ENCODE measurements at places on chromosomes 3 and 15.

DNA sequence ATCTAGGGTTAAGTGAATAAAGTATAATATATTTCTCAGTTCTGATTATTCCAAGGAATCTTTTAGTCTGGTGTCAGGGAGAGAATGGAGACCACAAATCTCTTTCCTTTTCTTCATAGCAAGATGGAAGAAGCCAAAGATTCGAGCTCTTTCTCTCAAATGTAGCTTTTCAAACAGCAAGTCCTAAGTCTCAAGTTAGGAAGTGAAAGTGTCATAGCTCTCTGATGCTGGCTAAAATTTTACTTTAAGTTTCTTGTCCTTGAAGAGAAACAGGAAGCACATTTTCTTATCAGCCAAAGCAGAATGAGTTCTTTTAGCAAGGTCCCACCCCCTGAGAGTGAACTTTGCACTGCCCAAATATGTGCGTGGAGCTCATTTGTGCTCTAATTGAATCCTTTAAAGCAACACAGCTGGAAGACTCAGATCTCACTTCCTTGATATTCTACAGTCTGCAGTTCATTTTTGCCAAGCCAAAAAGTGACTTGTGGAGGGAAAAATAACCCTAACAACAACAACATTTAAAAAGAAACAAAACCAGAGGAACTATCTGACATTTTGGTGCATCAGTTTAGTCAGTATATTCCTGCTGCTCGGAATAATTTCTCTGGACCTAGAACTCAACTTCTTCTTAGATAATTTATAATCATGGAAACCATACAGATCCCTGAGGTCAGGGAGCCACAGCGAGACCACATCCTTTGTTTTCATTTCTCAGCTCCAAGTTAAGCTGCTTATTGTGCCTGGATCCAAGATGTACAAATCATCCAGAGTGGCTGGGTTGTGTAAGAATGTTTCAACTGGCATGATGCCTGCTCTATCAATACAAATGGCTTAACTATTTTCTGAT is 238.7 kb upstream of the P2RY1 start:
- DNase-seq, result peak; percentile 59

- DNase-seq, result no peak
Measured at GRCh38 chr15:101244889-101245668, 6.8 kb downstream of the CHSY1 start.

GRCh38 chr15:89784686-89784960 is 8.5 kb downstream of the MESP2 start:
- DNase-seq, result no peak

- DNase-seq, result no peak
Measured at GRCh38 chr3:174417573-174417972, 441.6 kb upstream of the NAALADL2 start.

DNA sequence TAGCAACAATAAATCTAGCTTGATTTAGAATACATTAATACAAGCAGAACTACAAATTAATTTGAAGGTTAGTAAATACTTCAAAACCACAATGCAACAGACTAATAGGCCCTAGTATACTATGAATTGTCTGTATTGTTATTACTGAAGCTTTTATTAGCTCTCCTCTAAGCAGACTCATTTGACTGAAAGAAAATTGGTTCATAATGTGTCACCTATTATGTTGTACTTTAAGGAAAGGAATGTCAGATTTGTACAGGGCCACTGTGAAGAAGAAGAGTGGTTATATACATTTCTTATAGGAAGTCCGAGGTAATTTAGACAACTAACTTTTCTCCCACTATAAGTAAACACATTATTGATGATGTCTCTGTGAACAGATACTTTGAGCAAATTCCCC is 954.5 kb downstream of the ZPLD1 start:
- DNase-seq, result peak; percentile 31

DNA sequence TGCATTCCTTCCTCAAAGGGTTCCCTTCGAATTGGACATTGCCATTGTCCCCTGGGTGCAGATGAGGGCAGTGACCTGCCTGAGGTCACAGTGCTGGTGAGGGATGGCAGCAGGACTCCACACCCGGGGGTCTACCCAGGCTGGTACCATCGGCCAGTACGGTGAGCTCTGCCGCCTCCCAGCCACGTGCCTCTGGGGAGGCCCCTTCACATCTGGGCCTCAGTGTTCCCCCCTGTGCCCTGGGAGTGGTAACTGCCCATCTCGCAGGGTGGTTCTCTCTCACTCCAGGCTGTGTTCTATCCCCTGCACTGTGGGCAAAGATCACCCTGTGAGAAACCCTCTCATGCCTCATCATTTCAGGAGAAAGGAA is 99.4 kb upstream of the IQSEC1 start:
- no peak for DNase-seq

Measured in M059J (cell line).